ENCODE measurements at places on chromosomes 7 and 10.

DNA sequence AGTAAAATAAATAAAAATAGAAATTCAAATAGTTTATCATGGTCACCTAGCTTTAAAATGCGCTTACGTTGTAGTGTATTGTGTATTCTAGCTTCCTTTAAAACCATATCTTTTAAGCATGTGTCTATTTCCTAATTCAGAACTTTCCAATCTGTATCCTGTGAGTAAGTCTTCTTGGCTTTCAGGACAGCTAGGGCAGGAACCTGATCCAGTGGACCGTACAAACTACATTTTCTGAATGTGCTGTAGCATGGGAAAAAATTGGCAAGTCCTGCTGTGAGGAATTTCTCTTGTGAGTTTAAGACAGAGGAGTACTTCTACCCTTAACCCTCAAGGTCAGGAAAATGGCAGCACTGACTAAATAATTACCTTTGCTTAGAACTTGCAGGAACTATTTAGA lies 12.1 kb downstream of the OPN1SW start:
- DNase-seq, result no peak

DNA sequence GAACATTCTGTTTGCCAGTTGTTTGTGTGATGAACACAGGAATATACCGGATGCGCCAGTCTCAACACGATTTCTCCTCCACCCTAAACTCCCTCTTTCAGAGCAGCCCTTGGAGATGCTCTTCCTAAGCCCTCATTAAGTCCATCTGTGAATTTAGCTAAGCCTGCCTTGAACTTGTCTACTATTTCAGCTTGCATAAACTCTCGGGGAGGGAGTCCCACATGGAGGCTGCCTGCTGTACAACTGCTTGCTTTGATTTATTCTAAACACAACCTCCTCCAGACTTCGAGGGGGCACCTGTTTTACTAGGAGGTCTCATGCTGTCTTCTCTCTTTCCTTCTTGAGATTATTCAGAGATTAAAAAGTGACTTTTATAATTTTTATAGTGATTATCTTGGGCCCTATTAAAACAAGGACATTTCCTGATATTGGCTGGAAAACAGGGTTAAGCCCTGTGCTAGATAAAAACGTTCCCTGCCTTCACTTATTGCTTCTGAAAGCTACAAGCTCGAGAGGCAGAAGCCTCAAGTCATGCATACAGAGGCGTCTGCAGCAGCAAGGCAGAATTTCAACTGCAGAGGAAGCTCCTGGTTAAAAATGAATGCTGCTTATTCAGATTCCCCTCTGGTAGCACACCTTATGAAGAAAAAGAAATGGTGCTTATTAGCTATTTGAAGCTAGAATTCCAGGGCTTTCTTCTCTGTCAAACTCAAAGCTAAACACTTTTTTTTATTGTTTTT lies 174.3 kb downstream of the FANK1 start:
- DNase-seq, result no peak

GRCh38 chr10:30151581-30152389 lies 92.4 kb upstream of the JCAD start:
- DNase-seq, result peak; percentile 15

DNA sequence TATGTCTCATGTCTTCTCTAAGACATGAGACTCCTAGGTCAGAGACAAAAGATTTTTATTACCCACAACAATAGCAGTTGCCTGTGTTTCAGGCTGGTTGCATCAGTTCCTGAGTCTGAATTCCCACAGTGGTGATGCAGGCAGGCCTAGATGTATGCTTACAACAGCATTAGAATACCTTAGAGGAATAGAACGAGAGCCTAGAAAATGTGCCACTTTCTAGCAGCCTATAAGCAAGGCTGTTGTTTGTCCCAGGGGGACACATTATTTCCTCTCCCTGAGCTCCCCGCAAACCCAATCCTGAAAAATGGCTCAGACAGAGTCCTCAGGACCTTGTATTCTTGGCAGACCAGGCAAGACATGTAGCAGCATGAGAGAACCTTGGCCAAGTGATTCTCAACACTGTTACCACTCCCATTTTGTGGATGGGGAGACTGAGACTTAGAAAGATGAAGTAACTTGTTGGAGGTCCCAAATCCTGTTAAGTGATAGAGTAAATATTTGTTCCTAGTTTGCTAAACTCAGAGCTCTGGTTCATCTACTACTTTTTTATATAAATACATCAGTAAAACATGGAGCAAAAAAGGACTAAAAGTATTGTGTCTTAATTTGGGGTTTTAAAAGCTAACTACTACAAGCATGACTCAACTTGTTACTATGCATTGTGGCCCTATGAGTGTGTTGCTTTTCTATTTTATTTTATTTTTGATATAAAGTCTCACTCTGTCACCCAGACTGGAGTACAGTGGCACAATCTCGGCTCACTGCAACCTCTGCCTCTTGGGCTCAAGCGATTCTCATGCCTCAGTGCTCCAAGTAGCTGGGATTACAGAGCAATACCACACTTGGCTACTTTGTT lies 14.2 kb downstream of the VTI1A start:
- DNase-seq, result no peak

DNA sequence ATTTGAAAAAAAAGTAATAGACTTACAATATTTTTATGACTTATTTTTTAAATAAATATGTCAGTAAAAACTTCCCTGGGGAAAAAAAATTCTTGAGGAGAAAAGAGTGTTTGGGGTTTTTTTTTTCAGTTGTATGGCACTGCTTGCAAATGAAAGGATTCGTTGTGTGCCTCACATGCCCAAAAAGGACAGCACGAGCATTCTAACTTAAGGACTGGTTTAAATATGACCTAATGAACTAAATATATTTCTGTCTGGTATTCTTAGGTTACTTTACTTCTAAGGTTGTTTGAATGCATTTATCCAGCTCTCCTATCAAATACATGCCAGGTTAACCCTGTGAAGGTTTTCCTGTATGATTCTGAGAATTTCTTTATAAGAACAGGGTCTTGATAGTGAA lies 988 bp upstream of the CD36 start:
- DNase-seq, result no peak

DNA sequence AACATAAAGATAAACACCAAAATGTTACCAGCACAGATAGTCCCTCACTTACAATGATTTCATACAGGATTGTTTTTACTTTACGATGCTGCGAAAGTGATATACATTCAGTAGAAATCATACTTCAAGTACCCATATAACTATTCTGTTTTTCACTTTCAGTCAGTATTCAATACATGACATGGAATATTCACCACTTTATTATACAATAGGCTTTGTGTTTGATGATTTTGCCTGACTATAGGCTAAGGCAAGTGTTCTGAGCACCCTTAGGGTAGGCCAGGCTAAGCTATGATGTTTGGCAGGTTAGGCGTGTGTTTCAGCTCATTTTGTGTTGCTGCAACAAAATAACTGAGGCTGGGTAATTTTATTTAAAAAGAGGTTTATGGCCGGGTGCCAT lies 155.0 kb downstream of the RTKN2 start:
- DNase-seq, result no peak

- DNase-seq, result no peak
These were observed 66.3 kb upstream of the INHBA start for GRCh38 chr7:41769162-41769561.

- DNase-seq, result no peak
These were observed 50.0 kb downstream of the ESYT2 start for GRCh38 chr7:158779061-158780000.

GRCh38 chr10:32315424-32315823 lies 31.5 kb downstream of the EPC1 start:
- DNase-seq, result no peak

DNA sequence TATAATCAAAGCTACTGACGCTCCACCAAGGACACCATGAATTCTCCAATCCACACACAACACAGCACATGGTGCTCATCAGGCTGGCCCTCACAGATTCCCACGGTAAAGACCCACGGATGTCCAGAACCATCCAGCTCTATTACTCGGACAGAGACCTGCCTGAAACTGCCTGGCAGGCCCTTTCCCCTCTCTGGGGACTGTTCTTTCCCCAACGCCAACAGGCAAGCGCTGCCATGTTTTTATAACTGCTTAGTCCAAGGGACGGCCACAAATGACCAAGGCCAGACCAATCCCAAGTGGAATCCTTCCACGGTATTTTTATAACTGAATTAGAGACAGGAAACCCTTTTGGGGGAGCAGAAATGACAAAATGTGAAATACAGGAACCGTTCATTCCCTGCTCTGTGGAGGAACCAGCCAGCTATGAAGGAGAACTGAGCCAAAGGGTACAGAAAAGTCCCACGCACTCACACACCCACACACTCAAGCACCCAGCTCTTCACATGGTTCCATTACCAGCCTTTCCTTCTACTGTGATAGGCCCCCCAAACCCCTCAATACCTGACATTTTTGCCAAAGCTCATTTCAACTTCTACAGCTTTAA lies 4.1 kb downstream of the PIP4K2A start:
- DNase-seq, result no peak

DNA sequence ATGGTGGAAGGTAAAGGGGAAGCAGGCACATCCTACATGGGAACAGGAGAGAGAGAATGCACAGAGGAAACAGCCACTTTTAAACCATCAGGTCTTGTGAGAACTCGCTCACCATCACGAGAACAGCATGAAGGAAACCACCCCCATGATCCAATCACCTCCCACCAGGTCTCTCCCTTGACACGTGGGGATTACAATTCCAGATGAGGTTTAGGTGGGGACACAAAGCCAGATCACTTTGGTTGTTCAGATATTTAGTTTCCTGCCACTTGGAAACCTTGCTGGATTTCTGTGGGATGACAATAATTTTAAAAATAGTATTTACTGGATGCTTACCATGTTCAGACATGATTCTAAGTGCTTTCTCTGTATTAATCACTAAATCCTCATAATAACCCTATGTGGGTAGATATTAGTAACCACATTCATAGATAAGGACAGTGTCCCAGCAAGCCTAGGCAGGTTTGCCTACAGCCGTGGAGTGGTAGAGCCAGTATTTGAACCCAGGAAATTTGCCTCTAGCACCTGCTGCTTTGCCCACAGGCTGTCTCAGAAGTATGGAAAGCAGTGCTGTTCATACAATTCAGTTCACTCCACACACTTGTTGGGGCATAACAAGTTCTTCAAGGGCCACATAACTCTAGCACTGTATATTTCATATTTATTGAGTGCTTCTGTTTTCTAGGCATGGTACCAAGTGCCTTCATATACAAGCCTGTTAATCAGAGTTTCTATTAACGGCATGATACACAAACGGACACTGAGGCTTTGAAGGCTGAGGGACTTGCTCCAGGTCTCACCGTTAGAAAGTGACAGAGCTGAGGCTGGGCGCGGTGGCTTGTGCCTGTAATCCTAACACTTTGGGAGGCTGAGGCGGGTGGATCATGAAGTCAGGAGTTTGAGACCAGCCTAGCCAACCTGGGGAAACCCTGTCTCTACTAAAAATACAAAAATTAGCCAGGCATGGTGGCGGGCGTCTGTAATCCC lies 8.3 kb downstream of the TLL2 start:
- DNase-seq, result no peak

GRCh38 chr7:102431617-102432298 lies 1.6 kb upstream of the ORAI2 start:
- DNase-seq, result no peak

DNA sequence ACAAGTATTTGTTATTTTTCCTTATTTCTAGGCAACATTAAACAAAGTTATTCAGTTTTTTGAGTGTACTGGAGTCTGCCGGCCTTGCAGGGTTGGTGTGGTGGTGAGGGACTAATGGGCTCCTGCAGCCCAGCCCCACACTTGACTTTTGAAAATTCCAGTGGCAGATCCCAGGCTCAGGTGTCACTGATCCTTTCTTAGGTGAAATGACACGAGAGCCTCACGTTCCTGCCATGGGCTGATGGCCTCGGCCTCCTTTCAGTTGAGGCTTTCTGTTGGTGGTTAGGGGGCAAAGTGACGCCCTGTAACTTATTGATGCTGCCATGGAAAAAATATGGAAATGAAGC lies 117.9 kb downstream of the NKX6-2 start:
- no peak for DNase-seq

DNA sequence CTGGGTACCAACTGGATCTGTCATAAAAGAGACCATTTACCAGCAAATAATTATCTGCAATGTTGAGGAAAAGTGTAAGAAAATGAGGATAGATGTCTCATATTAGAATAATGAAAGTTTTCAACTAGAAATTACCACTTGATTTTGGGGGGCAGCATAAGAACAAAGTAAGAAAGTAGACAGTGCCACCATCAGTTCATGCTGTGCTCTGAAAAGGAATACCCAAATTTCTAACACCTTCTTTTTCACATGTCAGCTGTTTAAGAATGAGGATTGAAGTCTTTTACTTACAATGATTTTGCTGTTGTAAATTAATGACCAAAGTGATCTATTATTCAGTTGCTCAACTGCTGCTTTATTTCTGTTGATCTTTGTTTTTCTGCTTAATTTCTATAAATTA lies 578.3 kb downstream of the ETV1 start:
- DNase-seq, result no peak

DNA sequence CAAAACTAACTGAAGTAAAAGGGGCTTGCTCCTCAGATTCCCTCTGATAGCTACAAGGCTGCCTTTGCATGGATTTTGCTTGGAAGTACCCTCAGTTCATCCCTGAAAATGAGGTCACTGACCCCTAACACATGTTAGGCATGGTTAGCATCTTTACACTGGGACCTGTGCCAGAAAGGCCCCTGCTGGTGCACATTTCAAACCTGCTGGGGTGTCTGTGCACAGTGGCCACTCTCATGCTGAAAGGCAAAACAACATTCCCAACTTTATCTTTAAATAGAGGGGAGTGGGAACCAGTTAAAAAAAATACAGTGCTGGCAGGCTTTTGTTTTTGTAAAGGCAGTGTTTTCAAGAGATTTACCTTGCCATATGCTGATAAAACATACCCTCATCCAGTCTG lies 99.1 kb downstream of the ANK3 start:
- no peak for DNase-seq

DNA sequence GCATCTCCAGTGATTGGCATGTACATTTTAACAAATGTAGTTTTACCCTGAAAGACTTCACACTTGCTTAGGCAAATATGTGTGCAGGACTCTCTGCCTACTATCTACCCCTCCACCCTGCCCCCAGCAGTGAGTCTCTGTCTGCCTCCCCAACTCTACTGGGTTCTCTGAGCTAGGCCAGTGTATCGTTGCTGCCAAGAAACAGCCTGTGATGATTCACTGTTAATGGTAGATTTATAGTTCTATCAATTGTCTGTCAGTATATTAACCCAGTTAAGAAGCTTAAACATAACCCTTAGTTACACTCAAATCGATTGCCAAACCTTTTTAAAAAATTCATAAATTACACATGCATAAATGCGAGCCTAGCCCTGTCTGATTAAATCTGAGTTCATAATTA lies 137.0 kb downstream of the SND1 start:
- no peak for DNase-seq

DNA sequence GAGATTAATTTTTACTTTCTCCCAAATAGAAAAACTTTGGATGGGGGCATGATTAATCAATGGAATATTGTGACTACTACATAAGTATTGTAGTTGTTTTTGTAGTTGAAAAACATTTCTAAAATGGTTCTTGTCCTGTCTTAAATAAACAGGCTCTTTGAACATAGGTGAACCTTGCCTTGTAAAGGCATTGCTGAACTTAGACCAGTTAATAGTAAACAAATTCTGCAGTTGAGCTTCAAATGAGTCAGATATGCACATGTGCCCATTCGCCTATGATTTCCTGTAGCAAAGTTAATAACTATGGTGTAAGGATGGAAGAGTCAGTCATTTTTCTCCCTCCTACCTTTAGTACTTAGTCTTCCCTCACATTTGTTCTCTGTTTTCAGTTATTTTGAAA lies 22.6 kb downstream of the CUTC start:
- DNase-seq, result no peak

Measured in muscle of arm (tissue), 14 donors.